ENCODE measurements at places on chromosomes 5 and 9.
A peak's percentile ranks its signal among the peaks of the same experiment; 100 is the strongest.

DNA sequence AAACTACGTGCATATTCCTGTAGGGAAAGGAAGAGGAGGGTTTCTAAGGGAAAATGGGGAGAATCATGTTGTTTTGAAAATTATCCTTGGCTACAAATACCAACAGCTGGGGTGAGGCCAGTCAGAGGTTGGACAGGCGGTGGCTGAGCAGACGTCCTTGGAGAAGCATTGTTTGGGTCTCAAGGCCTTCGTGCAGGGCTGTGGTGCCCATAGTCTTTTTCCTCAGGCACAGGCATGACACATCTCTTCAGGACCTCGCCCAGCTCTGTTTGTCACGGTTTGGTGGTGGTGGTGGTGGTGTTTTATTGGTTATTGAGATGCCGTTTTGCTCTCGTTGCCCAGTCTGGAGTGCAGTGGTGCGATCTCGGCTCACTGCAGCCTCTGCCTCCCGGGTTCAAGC is 27.8 kb upstream of the EGFL7 start:
- DNase-seq = no peak

DNA sequence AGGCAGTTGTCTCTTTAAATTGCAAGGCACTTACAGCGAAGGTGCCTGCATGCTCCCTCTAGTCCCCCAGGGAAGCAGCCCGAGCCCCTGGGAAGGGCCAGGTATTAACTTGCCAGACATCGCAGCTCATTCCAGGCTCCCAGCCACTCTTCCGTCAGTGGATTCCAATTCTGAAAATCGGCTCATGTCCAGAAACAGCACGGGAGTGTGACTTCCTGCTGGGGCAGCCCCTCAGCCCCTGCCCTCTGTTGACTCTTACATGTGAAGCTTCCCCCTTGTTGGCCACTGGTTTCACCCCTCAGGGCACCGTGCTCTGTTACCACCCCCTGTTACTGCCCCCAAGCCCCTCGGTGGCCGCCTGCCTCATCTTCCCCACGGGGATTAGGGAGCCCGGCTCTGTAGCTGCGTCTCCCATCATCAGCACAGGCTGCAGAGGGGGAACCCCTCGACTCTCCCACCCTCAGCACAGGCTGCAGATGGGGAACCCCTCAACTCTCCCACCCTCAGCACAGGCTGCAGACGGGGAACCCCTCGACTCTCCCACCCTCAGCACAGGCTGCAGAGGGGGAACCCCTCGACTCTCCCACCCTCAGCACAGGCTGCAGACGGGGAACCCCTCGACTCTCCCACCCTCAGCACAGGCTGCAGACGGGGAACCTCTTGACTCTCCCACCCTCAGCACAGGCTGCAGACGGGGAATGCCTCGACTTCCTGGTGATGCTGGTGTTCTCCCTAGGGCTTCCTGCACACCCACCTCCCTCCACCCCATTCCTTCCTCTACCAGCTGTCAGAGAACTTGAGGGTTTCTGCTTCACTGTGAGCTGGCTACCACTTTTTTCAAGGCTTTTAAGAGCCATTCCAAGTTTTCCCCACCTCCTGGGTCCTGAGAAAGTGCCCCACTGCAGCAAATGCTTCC is 11.1 kb upstream of the CACNA1B start:
- no peak for DNase-seq

DNA sequence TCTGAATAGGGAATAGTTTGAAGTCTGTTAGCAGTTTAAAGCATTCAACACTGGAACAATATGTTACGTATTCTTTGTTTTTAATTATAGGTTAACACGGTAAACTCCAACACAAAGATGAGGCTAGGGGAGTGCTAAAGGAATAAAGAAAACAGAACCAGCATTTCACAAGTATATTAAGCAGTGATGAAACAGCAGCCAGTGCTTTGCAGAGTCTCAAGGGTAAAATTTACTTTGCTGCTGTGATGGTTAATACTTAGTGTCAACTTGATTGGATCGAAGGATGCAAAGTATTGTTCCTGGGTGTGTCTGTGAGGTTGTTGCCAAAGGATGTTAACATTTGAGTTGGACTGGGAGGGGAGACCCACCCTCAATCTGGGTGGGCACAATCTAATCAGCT is 30.0 kb upstream of the GSN start:
- DNase-seq = no peak

GRCh38 chr9:18798106-18798505 is 234.9 kb downstream of the SAXO1 start:
- no peak for DNase-seq

- DNase-seq = no peak
Observed at GRCh38 chr9:84998639-84999038, 329.1 kb downstream of the NTRK2 start.

- no peak for DNase-seq
Observed at GRCh38 chr5:112711436-112711835, 26.2 kb upstream of the APC start.

DNA sequence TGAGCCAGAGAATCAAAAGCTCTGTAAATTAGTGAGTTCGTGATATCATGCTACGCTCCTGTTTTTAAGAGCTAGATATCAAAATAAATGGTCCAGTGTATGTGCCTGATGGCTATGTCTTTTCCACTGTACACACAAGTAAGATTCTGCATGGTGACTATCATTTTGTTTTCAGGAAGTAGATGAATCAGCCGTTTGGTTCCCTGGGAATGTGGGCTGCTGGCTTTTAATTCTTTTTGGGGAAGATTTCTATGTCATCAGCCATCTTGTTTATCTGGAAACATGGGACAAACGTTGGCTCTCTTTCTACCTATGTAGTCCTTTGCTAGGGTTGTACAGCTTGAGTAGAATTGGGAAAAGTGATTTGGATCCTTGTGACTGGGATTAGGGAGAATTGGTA is 126.7 kb downstream of the GRIA1 start:
- DNase-seq = peak; percentile 72

- DNase-seq = no peak
Observed at GRCh38 chr9:127707766-127708165, 978 bp downstream of the CFAP157 start.
